ENCODE measurements at places on chromosomes 12 and 14.
A peak's percentile ranks its signal among the peaks of the same experiment; 100 is the strongest.

DNA sequence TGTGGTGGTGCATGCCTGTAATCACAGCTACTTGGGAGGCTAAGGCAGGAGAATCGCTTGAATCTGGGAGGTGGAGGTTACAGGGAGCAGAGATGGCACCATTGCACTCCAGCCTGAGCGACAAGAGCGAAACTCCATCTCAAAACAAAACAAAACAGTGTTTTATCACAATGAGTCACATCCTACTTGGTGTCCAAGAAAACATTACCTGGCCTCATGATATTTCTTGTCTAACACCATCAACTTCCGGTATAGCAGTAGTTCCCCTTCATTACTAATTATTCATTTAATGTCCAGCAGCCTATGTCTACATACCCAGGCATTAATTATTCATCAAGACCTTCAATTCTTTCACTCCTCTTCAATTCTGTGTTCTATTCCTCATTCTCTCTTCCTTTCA lies 115.5 kb downstream of the CCDC59 start:
- DNase-seq: no peak

GRCh38 chr12:20269337-20270067 lies 98.8 kb upstream of the PDE3A start:
- no peak for DNase-seq

DNA sequence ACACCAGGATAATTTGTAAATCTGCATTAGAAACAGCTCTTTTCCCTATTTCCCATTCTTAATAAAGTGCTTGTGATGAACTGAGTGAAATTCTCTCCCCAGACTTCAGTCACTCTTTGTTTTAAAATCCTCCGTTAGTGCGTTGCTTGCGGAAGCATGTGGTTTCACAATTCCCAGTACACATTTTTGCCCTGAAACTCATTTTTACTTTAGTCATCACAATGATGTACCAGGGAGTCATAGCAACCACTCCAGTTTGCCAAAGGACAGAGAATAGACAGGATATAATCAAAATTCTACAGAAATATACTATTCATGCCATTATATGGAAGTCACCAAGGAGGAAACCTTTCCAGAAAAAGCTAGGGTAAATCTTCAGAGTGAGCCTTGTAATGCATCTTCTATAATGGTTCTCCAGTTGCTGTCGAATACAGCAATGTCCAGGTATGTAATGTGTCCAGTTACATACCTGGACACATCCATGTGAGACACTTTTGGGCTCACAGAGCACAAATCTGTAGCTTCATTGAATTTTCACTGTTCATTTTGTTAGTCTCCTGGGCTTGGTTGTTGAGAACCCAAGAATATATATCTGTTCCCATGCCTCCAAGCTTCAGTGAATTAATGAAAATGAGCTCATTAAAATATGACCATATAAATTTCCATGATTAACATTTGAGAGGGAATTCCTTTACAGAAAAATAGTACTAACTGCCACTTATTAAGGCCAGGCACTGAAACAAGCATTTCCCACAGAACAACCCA lies 57.8 kb downstream of the GPR135 start:
- DNase-seq: peak; percentile 86

DNA sequence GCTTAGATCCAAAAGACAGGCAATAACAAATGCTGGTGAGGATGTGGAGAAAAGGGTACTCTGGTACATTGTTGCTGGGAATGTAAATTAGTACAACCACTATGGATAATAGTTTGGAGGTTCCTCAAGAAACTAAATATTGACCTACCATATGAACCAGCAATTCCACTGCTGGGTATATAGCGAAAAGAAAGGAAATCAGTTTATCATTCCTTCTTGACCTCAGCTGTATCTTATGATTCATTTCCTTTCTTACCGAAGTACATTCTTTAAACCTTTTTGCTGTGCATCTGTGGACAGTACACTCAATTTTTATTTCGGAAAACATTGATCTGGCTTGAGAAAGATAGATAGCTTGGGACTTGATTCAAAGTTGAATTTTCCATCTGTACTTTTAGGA lies 183.2 kb upstream of the LRFN5 start:
- DNase-seq: no peak

DNA sequence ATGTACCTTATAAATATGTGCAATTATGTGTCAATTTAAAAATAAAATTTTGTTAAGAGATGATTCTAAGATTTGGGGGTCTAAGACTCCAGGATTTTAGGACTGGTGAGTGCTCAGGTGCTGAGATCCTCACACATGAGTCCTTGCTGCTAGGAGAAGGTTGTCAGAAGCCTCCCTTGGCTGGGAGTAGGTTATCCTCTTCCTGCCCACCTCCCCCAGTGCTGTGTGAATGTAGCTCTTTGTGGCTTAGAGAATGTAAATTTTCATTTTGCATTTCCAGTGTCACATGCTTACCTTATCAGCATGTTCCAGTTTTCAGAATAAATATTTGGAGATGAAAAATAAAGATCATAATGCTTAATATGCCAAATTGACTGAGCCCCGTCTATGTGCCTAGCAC lies 114.2 kb upstream of the MDM1 start:
- no peak for DNase-seq

DNA sequence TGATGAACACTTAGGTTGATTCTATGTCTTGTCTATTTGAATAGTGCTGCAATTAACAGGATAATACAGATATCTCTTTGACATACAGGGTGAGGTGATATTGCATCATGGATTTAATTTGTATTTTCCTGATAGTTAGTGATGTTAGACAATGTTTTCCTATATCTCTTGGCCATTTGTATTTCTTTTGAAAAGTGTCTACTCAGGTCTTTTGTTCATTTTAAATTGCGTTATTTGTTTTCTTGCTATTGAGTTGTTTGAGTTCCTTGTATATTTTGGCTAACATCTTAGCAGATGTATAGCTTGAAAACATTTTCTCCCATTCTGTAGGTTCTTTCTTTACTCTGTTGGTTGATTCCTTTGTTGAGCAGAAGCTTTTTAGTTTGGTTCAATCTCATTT lies 460.6 kb downstream of the CCDC91 start:
- no peak for DNase-seq

GRCh38 chr12:82757656-82758055 lies 71.0 kb downstream of the TMTC2 start:
- no peak for DNase-seq

- no peak for DNase-seq
These were observed 20.1 kb upstream of the LDHB start for GRCh38 chr12:21677622-21678277.

GRCh38 chr14:65346895-65347294 lies 65.6 kb upstream of the FUT8 start:
- DNase-seq: no peak

- no peak for DNase-seq
These were observed 72.3 kb downstream of the ACADS start for GRCh38 chr12:120797677-120798642.

DNA sequence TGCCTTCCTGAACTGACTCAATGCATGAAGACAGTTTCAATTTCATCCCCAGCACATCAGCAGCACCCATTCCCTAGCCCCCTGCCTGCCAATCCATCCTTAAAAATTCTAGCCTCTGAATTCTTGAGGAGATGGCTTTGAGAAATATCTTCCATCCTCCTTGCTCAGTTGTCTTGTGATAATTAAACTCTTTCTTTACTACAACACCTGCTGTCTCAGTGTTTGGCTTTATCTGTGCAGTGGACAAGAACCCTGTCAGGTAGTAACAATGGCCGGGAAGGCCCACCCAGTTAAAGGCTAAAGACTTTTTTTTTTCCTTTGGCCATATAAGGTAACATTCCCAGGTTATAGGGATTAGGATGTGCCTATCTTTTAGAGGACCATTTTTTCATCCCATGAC lies 114.4 kb upstream of the NAP1L1 start:
- no peak for DNase-seq

GRCh38 chr12:8914716-8915526 lies 612 bp downstream of the PHC1 start:
- peak; percentile 57 for DNase-seq

DNA sequence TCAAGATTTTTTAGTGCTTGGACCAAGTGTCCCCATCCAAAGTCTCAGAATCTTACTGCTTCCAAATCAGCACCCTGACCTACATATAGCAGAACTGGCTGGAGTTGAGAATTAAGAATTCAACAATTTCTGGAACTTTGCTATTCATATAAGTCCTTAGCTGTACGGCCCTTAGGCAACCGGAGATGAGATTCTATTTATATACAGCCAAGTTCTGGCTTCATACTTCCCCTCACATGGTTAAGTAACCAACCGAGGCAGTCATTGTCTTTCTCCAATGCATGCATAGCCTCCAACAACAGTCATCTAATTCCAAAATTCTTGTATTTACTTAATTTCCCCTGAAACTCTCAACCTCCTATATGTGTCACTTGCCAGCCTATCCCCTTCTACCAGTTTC lies 76.6 kb downstream of the SINHCAF start:
- DNase-seq: no peak

DNA sequence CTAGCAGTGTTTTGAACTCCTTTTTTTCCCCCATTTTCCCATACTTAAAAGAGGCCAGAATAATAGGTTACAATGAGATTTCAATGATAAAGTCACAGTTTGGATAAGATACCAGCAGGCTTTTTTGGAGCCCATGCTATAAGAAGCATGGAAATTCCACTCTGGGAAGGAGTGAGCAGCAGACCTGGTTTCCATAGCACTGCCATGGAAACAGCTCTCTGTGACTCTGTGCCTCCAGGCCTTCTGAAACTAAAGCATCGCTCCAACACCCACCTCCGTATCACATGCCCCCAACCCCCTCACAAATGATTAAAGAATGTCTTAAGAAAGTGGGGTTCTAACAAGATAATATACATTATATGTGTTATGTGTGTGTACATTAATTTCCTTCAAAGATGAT lies 165.0 kb downstream of the GRIN2B start:
- no peak for DNase-seq

- peak; percentile 46 for DNase-seq
These were observed 35.7 kb upstream of the TMEM263 start for GRCh38 chr12:106919910-106920544.

- peak; percentile 57 for DNase-seq
These were observed 15.5 kb upstream of the ETV6 start for GRCh38 chr12:11633968-11634367.

- DNase-seq: no peak
These were observed 3.2 kb downstream of the PPP1R1A start for GRCh38 chr12:54585243-54585642.

DNA sequence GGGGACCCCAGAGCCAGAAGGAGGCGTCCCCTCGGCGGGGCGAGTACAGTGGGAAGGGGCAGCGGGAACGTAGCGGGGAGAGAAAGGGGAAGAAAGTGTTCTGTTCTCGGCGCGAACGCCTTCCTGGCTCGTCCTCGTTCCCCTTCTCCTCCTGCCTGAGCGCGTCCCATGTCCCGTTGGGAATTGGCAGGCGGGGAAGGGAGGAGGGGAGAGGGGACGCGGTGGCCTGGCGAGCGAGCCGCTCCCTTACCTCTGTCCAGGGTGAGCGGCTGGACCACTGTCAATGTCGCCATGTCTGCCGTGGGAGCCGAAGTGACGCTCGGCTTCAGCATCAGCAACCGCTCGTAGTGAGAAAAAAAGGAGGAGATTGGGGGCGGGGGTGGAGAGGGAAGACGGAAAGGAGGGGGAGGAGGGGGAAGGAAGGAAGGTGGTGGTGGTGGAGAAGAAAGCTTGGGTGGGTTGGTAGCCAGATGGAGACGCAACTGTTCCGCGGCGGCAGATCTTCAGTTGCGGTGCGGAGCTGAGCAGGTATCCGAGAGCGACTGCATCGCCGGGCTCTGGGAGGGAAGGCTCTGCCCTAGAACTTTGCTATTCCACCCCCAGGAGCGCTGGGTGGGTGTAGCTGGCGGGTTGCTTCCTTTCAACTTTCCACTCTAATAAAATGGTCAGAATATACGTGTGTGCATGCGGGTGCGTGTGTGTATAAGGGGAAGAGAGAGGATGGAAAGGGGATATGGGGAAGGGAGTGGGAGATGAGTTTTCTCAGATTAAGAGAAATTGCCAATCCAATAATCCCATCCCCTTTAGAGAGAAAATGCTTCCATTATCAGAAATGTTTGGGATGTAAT lies at the start of gene LIN7A:
Gene LIN7A, minus strand, starts transcription at position 544 of the 848 bp plus-strand sequence. Its CDS starts 212 bp downstream, at position 332.
- peak; percentile 62 for DNase-seq

GRCh38 chr12:46676396-46676795 lies 149.4 kb downstream of the SLC38A4 start:
- DNase-seq: no peak

GRCh38 chr12:53795927-53796326 lies 44.1 kb upstream of the CISTR start:
- no peak for DNase-seq

DNA sequence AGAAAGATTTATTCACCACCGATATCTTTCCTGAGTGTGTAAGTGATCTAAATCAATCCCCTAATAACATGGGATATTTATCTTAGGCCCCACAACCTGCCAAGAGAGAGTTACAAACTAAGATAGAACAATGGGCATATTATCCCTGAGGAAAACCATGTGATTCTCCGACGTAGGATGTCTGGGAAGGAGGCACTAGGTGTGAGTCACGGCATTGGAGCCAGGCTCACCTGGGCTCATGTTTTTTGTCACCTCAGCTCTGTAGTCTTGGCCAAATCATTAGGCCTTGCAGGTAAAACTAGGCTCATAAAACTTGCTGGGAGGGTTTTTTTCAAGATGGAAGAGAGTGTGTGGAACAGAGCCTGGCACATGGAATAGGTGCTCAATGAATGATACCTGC lies 129.7 kb upstream of the PLEKHG7 start:
- DNase-seq: no peak
